Mucosa of gallbladder (tissue), 1 donor: ENCODE measurements at places on chromosomes 3 and 15.

DNA sequence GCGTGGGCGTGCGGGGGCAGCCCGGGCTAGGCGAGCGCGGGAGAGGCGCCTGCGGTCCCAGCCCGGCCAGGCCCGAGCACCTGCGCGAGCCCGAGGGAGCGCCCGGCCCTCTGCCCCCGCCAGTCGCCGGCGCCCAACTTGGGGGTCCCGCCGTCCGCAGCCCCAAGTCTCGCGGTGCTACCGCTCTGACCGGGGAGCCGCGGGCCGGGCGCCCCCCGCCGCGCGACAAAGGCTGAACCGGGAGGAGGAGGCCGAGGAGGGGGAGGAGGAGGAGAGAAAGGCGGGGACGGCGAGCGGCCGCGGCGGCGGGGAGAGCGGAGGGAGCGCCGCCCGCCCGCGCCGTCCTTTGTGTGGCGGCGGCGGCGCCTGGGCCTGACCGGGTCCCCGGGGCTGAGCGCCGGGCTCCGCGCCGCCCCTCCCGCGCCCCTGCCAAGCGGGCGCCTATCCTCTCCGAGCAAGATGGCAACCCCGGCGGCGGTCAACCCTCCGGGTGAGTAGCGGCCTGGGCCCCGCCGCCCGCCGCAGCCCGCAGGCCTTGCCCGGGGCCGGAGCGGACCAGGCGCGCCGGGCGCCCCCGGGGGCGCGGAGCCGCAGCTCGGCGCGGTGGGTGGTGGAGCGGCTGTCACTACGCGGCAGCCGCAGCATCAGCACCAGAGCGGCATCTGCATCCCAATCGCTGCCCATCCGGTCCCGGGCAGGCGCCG, at the start of gene ARNT2:
TSS of gene ARNT2 (plus strand) at position 326 of the 704 bp plus-strand sequence. CDS start at position 460, 134 bp downstream.
- DNase-seq = no peak

DNA sequence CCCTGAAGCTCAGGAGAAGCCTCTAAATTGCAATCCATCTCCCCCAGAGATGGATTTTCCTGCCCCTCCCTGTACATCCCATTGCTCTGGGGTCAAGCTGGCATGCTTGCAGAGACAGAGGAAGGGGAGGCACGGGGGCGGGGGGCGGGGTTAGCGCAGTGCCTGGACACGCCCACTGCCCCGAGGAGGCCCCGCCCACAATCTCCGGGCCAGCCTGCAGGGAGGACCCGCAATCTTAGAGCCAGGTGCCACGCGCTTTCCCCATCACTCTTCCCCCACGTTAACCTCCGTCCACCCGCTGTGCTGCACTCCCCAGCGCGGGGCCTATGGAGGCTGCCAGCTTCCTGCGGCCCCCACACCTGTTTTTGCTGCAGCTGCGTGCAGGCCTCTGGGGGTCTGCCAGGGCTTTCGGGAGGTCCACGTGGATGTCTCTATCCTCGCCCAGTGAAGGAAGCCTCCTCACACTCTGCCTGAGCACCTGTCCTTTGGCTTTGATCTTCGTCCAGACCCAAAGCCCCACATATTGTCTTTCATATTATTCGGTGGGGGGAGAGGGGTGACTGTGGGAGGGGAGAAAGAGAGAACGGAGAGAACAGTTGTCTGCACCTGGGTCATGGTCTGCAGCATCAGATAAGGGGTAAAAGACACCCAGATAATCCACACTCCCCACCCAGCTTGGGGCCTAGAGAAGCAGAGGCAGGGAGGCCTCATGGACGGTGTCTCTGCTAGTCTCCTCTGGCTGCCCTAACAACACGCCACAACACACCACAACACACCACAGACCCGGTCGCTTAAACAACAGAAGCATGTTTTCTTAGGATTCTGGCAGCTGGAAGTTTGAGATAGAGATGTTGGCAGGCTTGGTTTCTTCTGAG, 118.0 kb upstream of the MEF2A start:
- DNase-seq = no peak

GRCh38 chr3:120470870-120471269, 20.1 kb upstream of the FSTL1 start:
- DNase-seq = no peak

GRCh38 chr3:16011376-16011775, 163.1 kb upstream of the GALNT15 start:
- no peak for DNase-seq

DNA sequence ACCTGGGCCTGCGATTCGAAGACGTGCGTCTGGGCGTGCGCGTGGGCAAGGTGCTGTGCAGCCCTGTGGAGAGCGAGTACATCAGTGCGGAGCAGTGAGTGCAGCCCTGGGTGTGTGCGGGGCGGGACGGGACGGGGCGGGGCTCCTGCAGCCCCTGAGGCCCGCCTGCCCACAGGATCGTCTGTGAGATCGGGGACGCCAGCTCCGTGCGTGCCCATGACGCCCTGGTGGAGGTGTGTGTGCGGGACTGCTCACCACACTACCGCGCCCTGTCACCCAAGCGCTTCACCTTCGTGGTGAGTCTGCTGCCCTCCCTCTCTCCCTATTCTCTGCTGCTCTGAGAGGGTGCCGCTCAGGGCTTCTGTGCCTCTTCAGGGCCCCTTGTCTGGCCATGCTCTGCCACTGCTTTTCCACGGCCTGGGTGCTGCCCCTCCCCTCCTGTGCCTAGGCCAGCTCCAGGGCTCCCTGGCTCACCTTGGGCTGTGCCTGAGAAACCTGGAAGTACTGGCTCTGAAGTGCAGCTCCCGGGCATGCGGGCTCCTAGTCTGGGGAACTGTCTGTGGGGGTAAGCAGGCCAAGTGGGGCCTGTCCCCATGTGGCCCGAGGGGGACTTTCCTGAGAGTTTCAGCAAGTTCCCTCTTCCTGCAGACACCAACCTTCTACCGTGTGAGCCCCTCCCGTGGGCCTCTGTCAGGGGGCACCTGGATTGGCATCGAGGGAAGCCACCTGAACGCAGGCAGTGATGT, 31.8 kb downstream of the PLXNA1 start:
- no peak for DNase-seq

GRCh38 chr3:67593761-67594234, 60.6 kb downstream of the SUCLG2 start:
- no peak for DNase-seq

GRCh38 chr15:57604507-57604906, 12.8 kb downstream of the MYZAP start:
- no peak for DNase-seq

- DNase-seq = no peak
Measured at GRCh38 chr3:196970547-196971093, 2.0 kb upstream of the PIGZ start.

DNA sequence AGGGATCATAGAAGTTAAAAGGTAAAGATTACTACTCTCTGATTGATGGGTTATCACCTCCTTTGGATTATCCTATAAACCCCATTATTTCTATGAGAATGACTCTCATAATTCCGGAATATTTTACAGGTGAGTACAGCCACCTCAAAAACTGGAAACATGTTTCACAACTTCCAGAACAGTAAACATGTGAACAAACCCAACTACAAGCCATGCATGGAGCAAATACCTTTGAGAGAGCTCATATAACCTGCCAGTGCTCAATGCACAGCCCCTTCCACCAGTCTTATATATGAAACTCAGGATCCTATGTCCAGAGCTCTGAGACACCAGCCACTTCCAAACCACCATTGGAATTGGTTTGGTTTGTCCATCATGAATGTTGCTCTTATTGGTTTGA, 208.0 kb downstream of the MECOM start:
- DNase-seq = no peak

GRCh38 chr3:20743553-20744321, 557.7 kb upstream of the SGO1 start:
- DNase-seq = no peak

- peak; percentile 49 for DNase-seq
Measured at GRCh38 chr3:184800349-184800930, 11.5 kb upstream of the VPS8 start.

GRCh38 chr15:50134524-50135024, 15.5 kb upstream of the ATP8B4 start:
- DNase-seq = no peak

- no peak for DNase-seq
Measured at GRCh38 chr3:14565868-14566588, 25.9 kb upstream of the GRIP2 start.

- DNase-seq = no peak
Measured at GRCh38 chr3:16329036-16329825, 64.2 kb downstream of the OXNAD1 start.

DNA sequence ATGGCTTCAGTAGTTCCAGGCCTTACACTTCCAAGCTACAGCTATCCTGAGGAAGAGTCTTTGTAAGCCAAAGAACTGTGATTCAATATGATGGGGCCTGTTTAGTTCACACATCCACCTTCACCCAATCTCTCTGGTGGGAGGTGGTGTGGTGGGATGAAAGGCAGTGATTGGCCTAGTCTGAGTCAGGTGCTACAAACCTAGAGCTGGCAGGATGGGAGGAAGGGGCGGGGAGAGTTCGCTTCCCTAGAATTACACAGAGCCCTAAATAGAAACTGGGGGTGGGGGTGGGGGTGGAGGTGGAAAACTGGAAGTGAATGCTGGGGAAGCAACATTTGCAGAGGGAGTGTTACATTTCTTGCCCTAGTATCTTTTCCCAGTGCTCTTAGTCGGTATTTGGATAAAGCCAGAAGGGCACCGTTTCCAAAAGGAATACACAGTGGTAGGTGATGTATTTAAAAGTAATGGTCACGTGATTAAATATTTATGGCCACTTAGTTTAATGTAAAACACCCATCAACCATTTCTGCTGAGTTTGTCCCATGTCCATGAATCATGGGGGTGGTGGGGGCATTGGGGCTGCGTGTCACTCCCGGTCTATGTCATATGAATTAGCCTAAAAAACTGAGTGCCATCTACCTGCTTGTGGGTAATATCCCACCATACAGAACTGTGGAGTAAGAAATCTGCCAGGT, 247.6 kb upstream of the PROK2 start:
- DNase-seq = no peak

DNA sequence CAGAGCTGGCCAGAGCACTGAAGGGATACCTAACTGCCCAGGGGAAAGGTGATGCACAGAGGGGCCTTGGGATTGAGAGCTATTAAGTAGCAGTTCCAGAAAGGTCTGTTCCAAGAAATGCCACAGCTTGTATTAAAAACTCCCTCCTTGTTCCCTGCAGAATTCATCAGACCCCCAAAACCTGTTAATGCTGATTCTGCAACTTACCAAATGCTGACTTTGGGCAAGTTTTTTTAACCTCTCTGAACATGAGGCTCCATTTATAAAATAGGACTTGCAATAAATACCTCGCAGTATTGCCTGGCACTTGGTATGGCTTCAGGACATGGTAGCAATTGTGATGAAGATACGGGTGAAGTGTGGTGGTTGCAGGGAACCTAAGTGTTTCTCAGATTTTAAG, 30.1 kb upstream of the SYNPR start:
- no peak for DNase-seq

DNA sequence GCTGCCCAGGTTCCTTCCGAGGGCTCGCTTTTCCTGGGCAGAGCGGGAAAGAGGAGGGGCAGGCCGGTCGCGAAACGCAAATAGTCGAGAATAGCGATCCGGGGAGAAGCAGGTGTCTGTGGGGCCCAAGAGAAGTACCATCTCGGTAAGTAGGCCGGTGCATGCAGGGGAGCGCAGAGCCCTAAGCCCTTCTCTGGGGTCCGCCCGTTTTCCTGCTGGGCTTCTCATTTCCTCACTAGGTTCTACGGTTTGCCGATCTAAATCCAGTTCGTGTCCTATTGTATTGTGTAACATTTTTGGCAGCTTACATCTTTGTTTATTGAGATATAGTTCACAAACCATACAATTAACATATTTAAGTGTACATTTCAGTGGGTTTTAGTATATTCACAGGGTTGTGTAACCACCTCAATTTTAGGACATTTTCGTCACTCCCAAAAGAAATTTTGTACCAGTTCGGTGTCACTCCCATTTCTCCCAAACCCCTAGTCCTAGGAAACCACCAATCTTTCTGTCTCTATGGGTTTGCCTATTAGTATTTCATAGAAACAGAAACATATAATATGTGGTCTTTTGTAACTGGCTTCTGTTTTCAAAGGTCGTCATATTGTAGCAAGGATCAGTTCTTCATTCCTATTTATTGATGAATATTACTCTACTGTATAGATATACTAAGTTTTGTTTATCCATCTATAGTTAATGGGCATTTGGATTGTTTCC, 6.8 kb upstream of the TRIM69 start:
- DNase-seq = no peak

GRCh38 chr3:60461267-60461666, 790.0 kb downstream of the FHIT start:
- DNase-seq = no peak

DNA sequence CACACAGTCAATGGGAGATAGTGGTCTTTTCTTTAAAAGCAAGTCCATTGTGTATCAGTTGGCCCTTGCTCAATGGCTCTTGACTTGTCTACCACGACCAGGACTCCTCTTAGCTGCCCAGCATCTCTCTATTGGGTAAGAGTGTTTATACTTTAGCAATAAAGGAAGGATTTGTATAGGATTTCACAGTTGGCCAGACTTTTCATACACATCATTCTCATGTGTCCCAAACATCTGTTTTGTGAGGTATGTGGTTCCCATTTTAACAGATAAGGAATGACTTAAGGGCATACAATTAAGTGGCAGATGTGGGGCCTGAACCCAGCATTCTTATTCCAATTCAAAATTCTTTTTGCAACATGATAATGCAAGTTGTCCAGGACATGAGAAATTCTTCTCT, 191.5 kb downstream of the CHST2 start:
- DNase-seq = no peak

GRCh38 chr15:89105147-89105546, 16.9 kb downstream of the ABHD2 start:
- no peak for DNase-seq

DNA sequence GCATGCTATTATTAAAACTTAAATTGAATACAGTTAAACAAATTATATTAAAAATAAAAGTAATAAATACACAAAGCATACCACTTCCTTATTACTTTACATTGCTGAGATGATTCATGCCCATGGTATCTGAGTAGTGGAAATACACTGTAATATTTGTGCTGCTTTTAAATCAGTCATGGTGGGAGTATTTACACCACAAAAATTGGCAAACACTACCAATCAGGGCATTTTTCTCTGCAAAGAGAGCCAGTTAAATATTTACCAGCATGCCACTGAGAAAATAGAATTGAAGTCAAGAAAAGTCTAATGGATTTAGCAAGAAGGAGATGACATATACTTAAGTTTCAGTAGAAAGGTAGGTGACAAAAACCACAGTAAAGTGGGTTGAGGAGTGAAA, 19.6 kb downstream of the PPARG start:
- no peak for DNase-seq

- DNase-seq = no peak
Measured at GRCh38 chr15:52180851-52181450, 10.2 kb downstream of the GNB5 start.

DNA sequence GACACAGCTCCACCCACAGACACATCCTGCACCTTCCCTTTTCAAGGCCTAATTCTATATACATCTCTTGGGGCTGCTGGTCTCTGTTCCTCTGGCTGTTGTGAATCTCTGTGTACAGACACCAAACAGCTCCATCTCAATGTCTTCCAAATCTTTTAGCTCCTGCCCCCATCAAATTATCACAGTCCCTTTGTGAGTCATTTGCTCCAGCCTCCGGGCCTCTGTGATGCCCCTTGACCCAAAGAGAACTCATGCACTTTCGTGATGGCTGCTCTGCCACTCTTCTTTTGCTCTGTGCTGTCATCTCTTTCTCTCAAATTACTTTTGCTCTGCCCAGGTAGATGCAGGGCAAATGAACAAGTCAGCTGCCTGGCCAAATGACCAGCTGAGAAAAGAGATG, 369.0 kb upstream of the CDIN1 start:
- no peak for DNase-seq

- no peak for DNase-seq
Measured at GRCh38 chr3:62281726-62282125, 91.6 kb downstream of the FEZF2 start.

GRCh38 chr15:80710635-80711554, 15.8 kb downstream of the ABHD17C start:
- DNase-seq = no peak

GRCh38 chr3:110815008-110815583, 256.5 kb upstream of the NECTIN3 start:
- DNase-seq = no peak
